ENCODE measurements at places on chromosomes 16 and 17.

DNA sequence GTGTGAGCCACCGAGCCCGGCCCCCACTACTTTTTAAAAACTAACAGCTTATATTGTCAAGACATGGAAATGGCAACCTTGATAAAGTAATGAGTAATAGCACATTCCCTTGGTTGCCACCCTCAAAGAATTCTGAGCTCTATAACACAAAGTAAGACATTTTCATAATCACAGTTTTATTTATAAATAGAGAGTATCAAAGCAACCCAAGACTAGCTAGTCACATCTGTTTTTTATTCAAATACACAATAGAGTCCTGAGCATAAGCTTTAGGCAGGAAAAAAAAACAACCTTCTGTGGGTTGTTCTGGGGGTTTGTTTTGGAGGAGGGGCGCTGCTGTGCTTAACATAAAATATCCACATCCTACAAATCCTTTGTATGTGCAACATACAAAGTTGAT lies 68.7 kb downstream of the CEP95 start:
- DNase-seq = no peak

- no peak for DNase-seq
Observed at GRCh38 chr17:42313773-42314566, 25.7 kb downstream of the STAT5A start.

- DNase-seq = no peak
Observed at GRCh38 chr16:67673712-67674580, 7.3 kb downstream of the C16orf86 start.

DNA sequence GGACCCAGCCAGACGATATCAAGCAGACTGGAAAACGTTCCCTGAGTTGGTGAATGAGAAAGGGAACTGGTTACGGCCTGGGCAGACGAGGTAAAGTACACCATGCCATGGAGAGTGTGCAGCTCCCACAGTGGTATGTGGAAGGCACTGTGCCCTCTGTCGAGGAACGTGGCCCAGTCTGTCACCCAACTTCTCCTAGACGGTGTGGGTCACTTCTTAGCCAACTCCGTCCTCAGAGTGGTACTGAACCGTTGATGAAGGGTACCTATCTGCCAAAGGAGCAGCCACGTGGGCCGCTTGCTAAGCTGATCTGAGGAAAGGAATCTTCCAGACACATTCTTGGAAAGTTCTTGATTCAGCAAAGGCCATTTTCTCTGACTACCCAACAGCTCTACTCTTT lies 56.0 kb upstream of the AXIN2 start:
- DNase-seq = no peak

- DNase-seq = no peak
Observed at GRCh38 chr16:88907768-88908167, 41.3 kb upstream of the PABPN1L start.

DNA sequence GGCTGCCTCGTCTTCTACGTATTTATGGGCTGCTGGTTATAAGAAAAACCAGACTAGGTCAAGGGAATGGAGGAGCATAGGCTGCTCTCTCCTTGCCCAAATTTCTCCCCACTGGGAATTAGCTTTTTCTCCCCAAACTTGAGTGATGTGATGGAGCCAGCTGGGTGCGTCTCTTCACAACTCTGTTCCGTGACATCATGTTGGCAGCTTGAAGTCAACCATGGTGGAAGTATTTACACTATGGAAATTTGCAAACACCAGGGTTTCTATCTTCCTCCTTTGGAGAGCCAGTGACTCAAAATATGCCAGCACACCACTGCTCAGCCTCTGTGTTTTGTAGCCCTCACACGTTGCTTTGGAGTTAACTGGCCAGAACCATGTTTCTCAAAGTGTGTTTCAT lies 78.1 kb downstream of the OR1D5 start:
- DNase-seq = no peak

- no peak for DNase-seq
Observed at GRCh38 chr17:72332367-72332766, 211.5 kb downstream of the SOX9 start.

DNA sequence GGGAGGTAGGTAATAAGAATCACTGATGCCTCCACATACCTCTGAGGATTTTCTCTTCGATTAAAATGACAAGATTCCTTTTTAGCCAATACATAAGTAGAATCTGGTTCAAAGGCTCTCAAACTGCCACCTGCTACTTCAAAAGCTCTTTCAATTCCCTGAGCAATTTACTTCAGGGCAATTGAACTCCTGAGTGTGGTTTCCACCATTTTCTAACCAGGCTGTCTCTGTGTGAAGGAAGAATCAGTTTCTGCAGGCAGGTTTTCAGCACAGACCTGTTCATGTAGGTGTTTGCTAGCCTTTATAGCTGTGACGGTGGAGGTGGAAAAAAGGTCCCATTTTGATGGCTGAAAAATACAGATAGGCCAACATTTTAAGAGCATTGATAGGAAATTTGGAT lies 18.2 kb upstream of the HS3ST3B1 start:
- no peak for DNase-seq

GRCh38 chr16:87210894-87211293 lies 106.3 kb downstream of the C16orf95 start:
- no peak for DNase-seq

DNA sequence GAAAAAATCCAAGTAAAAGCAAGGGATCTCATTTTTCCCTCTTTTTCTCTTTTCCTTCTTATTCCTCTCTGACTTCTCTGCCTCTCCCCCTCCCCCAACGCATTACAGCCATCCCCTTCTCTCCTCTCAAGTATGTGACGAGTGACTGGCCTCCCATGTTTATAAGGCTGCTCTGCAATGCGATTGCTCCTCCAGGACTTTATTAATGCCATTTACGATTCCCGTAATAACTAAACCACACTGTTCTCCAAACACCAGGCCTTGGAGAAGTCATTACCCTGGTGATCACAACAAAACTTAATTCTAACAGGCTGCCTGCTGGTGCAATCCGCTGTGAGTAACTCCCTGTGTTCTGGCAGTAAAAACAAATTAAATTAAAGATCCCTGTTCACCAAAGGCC lies 88.8 kb downstream of the HS3ST3B1 start:
- DNase-seq = no peak

GRCh38 chr16:3623642-3624041 lies 12.2 kb upstream of the SLX4 start:
- no peak for DNase-seq

DNA sequence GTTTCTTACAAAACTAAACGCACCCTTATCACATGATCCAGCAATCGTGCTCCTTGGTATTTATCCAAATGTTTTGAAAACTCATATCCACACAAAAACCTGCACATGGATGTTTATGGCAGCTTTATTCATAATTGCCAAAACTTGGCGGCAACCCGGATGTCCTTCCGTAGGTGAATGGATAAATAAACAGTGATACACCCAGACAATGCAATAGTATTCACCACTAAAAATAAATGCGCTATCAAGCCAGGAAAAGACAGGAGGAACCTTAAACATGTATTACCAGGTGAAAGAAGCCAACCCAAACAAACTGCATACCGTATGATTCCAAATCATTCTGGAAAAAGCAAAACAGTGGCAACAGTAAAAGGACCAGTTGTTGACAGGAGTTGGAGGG lies 10.0 kb downstream of the SPATA32 start:
- no peak for DNase-seq

DNA sequence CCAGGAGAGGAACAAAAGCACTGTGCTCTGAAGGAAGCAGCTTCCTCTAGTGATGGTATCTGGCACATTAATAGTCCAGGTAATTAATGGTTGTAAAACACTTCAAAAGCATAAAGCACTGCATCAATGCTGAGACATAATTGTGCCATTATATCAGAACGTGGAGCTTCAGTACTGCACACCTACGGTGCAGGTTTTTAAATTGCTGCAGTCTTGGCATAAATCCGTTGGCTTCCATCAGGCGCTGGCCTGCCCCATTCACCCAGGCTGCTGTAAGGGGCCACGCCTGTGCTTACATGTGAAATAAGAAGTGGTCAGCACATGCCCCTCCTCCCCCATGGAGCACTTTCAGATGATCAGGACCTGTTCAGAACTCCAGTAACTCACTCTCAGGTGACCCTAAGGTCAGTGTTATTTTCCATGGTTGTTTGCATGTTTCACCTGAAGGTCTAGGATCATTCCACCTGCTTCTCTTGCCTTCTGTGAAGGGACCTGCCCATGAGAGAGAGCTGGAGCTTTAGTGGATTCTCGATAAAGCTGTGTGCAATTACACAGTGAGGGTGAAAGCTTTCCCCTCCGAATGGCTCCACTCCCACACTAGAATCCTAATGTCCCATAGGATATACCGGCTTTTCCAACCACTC lies 345.3 kb downstream of the CA10 start:
- no peak for DNase-seq

DNA sequence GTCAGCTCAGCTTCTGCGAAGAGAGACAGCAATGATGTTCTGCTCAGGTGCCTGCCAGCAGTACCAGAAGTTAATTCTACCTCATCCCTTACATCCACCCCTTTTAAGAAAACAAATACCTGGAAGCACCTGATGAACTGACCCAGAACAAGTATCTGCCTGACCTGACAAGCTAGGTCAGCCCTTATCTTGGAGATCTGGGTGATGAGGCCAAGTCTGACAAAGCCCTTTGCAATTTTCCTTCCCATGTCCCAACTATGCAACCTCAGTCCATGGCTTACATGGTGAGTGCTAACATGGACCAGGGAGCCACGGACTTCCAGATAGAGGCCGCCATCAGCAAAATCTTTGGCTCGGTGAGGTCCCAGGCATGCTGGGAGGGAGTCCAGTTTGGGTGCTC lies 3.6 kb downstream of the ACADVL start:
- DNase-seq = no peak

DNA sequence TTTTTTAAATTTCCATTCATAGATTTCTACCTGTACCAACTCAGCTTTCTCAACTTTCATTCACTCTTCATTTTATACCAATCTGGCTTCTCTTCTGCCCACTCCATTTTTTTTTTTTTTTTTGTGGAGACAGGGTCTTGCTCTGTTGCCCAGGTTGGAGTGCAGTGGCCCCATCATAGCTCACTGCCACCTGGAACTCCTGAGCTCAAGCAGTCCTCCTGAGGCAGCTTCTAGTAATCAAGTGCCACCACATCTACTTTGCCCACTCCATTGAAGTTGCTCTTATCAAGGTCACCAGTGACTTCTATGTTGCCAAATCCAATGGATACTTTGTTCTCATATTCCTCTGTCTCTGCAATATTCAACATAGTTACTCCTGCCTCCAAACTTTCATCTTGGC lies 1.7 kb downstream of the SUPT6H start:
- no peak for DNase-seq

DNA sequence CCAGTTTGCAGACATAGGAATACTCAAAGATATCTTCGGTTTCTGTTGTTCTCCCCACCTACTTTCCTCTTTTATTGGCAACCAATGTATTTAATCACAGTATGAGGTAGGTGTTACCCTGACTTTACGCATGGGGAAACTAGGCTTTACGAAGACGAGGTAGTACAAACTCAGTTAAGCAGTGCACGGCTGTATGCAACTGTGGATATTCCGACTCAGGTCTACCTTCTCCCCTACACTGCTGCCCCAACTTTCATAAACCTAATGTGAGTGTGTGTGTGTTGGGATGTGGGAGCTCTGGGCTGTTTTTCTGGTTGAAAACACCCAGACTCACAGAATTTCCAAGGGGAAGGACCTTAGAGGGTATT lies 1.2 kb upstream of the GPT2 start:
- DNase-seq = no peak

DNA sequence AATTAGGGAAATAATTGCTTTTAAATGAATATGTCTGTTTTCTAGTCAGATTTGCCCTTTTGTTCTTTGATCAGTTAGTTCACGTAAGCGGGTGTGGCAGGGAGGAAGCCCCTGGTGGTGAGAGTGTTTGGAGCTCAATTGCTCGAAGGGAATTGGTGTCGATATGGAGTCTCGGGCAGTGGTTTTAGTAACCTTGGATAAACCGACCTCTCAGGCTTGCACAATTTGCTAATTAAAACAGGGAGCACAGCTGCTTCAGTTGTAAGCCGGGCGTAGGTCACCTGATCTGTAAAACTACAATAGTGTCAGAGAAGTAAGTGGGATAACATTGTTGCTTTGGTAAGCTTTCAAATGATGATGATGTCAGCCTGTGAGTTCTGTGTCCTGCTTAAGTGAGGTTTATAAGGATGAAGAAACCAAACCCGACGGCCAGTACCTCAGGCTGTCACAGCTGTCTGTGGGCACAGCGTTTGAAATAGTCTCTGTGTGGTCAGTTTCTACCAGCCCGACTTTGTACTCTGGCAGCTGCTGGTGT lies 2.9 kb downstream of the ZNF750 start:
- DNase-seq = no peak

DNA sequence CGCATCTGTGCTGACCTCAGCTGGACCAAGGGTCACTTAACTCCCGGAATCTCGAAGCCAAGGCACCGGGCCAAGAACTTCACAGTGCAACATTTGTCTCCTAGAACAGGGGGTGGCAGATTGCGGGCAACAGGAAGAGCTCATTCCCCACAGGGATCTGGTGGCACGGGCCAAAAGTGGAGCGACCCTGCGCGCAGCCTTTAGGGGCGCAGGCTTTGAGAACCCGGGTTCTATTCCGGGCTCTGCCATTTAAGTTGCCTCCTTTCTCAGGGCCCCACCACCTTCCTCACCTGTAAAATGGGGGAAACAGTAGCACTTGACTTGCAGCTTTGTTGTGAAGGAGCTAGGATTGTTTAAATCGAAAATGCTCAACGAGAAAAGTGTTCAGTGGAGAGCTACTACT lies 651 bp downstream of the SHMT1 start:
- DNase-seq = no peak

DNA sequence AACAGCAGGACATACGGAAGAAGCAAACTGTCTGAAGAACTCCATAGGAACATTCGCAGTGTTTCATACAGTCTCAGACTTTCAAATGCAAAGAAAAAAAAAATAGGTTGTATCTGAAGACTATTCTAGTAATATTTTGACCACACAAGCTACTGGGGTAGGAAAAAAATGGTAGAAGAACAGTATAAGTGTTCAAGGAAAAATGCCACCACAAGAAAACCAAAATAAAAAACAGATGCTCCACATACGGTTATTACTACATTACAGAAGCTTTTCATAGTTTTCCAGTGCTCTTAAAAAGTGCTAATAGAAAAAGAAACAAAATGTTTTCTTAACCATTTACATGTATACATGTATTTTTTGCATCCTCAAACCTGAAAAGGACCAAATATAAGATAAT lies 3.7 kb downstream of the NCOR1 start:
- DNase-seq = no peak

GRCh38 chr17:34434052-34434451 lies 71.0 kb upstream of the CCL1 start:
- DNase-seq = no peak

- no peak for DNase-seq
Observed at GRCh38 chr16:75653922-75654321, 6.3 kb downstream of the TERF2IP start.

DNA sequence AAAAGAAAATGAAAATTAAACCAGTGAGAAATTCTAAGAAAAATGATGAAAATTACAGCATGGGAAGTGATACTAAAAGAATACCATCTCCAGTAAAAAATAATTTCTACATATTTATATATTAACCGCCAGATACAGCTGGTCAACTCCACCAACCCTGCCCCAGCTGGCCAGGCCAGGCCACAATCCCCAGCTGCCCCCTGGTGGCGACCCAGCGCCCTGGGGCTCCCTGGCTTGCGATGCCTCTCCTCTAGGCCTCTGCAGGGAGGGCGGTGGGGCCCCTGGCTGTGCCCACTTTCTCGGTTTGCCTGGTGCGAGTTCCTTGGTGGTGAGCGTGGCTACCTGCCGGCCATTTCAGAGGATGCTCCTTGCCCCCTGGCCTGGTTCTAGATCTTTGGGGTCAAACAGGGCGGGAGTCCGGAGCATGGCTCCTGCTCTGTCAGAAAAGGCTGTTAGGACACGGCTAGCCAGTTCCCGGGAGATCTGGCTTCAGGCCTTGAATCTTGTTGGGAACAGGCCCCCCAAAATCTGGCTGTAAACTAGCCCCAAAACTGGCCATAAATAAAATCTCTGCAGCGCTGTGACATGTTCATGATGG lies 14.5 kb downstream of the GLIS2 start:
- peak; percentile 57 for DNase-seq

- no peak for DNase-seq
Observed at GRCh38 chr16:19601083-19601976, 45.8 kb downstream of the VPS35L start.
